ENCODE measurements at places on chromosomes 12 and 14. TPM values are rescaled to one million over a fixed set of nuclear protein-coding genes. Genes with fewer than 3 reads are reported as not detected.

GRCh38 chr12:92921877-92922276, 7.2 kb downstream of the EEA1 start:
- DNase-seq = no peak

DNA sequence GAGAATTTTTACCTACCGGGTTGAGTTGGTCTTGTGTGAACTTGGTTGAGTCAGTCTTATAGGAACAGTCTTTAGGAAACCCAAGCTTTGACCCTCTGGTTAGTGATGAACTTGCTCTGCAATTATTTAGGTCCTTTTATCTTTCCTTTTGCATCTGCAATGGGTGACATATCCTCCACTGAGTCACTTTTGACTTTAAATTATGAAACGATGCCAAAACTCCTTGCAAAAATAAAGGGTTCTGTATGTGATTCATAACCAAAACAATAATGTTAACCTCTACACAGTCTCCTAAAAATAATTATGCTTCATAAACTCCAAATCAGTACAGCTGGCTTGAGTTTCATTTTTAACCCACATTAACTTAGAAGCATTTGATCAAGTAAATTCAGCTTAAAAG, 979.4 kb downstream of the GALC start:
- DNase-seq = no peak

- DNase-seq = no peak
Observed at GRCh38 chr12:63129927-63130326, 21.1 kb downstream of the AVPR1A start.

- DNase-seq = peak; percentile 79
Observed at GRCh38 chr12:46455648-46456352, 83.2 kb upstream of the SLC38A2 start.

GRCh38 chr14:55238019-55238680, 33.1 kb upstream of the FBXO34 start:
- DNase-seq = no peak

DNA sequence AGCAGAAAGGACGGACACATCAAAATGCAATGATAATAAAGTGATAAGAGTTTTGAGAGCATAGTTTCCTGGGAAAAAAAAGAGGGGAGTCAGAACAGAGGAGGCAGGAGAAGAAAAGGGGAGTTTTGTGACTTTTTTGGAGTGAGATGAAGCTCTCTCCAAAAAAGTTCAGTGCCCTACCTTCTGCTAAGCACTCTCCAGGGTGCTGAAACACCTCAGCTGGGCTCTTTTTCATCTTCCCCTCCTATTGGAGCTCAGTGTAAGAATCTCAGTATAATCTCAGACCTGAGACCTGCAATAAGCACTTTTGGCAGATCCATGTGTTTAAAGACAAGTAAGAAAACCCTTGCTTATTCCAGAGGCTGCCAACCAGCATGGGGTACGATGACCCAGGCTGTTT, 58.9 kb upstream of the SRRM4 start:
- DNase-seq = no peak

DNA sequence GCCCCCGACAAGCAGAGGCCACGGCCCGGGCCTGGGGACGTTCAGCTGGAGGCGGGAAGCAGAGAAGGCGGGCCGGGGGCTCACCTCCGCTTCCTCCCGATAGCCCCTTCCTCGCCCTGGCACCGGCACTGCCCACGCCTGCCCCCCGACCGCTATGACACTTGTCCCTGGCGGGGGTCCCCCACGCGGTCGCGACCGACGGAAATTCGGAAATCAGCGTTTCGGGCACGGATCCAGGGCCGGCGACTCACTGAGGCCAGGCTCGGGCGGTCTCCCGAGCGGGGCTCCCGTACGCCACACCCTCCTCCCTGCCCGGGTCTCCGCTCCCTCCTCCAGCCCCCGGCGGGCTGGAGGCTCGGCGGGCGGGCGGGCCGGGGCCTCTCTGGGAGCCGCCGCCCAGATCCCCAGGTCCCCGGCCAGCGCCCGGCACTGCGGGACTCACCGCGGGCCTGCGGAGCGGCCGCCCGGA, 581 bp downstream of the PITPNM2 start:
- DNase-seq = no peak

DNA sequence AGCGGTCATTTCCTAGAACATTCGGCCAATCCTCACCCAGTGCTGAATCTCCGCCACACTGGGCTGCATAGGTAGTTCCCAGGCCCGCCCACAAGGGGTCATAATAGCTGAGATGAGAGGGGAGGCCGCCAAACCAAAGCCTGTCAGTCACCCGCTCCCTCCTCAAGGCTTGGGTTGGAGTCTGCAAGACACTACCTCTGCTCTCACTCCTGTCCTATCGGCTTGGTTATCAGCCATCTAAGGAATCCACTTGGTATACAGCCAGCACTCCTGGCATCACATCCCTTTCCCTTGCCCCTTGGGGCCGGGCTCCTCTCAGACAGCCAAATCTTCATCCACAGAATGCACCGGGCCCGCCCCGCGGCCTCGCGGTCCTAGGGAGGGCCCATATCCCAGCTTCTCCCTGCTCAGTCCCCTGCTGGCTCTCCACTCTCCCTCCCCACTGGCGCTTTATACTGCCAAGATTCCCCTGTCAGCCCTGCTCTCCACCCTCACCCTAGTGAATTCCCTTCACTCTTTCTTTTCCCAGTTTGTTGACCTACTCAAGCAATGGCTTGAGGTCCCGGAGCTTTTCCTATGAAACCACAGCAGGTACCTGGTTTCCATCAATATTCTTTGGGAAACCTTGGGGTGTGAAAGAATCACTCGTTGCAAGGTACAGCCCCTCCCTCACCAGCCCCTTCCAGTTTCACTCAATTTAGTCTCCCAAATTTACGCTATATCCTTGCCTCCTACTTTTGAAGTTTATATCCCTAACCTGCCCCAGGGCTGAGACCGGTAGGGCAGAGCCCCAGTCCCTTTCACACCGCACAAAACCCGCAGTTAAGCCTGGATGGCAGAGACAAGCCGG, 1.4 kb downstream of the IFFO1 start:
- DNase-seq = peak; percentile 57

GRCh38 chr12:97597031-97597751, 134.6 kb downstream of the RMST start:
- peak; percentile 25 for DNase-seq

PFDN5 gene
- 323 TPM for total RNA-seq

VSX2 gene
- not detected for total RNA-seq

RFLNA gene
- 19.2 TPM for total RNA-seq

RPL10L gene
- total RNA-seq = not detected

BIN2 gene
- not detected for total RNA-seq

MYF6 gene
- 0.52 TPM for total RNA-seq

SUOX gene
- total RNA-seq = 17.2 TPM

TMEM63C gene
- total RNA-seq = 0.17 TPM
